ENCODE measurements at places on chromosomes 2 and 18.

- no peak for DNase-seq
Measured at GRCh38 chr2:44360749-44361329, 455 bp downstream of the PREPL start.

GRCh38 chr2:101473591-101473910, 1.4 kb downstream of the RFX8 start:
- DNase-seq: no peak

- DNase-seq: no peak
Measured at GRCh38 chr2:207561386-207562080, 31.8 kb downstream of the CREB1 start.

DNA sequence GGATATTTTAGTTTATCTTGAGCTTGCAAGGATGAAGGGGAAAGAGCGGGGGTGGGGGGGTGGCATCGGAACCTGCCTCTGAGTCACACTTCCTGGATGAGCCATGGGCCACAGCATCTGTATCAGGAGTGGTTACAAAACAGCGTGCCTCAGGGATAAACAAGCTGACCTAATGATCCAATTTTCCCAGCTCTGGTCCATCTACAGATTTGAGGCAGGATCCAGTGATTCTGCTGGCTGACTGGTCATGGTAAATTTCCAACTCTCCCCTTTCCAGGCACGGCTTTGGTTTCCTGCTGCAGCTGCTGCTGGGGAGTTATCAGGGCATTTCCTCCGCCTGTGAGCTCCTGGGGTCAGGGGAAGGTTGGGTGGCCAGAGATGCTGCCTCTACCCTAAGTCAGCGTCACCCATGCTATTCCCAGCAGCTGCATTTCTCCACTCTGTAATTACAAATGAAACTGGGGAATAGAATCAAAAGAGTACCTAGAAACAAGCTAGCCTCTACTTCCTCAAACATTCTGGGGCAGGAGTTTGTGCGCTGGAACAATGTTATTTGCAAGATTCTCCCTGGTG, 4.7 kb upstream of the HPCAL1 start:
- no peak for DNase-seq

- DNase-seq: no peak
Measured at GRCh38 chr2:146246002-146246735, 1598.7 kb upstream of the ACVR2A start.

- no peak for DNase-seq
Measured at GRCh38 chr2:66699793-66700676, 265.1 kb downstream of the MEIS1 start.

DNA sequence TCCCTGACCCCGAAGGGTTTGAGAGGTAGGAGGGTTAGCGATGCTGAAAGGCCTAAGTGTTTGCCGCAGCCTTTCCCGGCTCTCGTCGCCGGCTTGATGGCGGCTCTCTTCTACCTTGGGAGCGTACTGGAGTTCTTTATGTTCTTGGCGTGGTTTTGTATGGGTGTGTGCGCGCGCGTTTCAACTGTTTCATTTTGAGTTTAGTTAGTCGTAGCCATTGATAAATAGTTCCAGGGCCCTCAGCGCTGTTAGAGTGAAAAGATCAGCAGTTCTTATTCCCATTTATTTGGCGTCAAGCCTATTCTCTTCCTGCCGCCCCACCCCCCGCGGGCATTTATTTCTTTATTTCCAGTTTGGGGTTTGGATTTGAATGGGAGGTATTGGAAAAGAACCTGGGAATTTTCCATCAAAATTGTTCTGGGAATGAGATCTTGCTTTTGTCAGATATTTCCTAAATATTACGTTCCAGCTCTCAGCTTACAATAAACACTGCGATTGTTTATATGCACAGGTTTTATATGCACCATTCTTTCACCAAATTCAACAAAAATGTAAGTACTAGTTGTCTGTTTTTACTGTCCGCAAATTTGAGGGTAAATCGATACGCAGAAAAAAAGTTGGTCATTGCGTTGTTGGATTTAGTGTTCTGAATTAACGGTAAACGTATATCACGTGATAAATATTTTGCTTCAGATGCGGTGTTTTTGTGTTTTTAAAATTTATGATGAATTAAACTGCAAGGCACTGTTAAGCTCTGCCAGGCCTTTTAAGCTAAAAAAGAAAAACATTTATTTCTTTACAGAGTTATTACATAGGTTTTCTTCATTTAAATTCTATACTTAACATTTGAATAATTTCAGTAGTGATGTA, 954 bp downstream of the CCNT2 start:
- no peak for DNase-seq

DNA sequence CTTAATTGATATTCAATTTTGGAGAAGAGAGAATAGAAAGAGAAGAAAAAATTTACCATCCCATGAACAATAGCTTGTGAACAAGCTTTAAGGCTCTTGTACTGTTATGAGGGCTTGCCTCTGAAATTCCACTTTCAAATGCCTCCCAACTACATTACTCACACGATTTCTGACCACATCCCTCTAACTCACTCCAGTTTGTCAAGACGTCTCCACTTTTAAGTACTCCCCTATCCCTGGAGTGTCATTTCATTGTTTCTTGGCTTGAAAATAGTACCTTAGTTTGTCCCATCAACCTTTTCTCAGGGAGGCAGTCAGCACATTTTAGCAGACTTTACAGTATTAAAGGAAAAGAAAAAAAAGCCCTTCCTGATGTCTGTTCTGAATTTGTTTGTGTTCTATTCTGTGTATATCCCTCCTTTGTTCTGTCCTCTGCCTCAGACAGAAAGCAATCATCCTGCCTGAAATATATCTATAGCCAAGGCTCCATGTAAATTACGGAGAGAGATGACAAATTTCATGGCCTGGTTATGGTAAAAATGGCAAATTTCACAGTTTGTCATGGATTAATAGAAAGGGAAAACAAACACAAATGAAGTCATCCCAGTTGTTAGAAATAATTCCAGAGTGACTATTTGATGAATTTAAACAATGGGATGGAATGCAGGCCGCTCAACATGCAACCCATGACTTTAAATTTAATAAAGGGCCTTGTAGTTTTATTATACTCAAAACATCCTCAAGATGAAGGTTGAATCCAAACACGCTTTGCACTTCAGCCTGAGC, 228.8 kb downstream of the ETAA1 start:
- no peak for DNase-seq

DNA sequence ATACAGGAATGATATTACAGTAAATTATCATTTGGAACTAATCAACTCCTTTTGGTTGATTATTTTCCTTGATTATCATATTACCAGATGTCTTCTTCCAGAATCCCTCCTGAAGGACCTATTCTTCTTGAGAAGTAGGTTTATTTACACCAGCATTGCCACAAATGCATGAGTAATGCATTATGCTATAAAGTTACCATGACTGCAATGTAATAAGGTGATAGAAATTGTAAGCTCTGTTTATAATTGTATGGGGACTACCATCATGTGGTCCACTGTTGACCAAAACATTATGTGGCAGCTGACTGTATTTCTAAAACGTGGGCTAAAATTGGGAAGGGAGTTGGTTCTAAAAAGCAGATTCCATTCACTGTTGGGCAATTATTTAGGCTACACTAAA, 602.2 kb downstream of the NYAP2 start:
- no peak for DNase-seq

DNA sequence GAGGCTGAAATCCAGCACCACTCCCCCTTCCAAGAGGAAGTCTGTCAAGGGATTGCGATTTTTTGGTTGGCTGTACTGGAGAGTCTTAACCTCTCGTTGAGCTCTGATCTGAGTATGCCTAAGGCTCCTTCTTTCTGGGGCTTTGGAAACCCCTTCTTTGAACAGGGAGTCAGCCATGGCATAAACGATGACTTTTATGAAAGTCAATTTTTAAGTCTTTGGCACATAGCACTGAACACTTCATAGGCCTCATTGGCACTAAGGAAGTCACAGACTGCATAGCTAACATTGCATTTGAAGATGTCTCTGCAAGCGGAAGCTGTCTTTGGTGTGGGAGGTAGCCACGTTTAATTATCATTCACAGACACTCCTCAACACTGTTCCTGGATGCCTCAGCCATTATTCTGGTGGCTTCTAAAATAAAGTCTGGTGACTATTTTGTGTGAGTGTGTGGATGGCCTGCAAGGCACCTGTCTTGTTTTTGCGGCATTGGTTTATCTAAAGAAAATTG, 148.2 kb upstream of the NCK2 start:
- DNase-seq: no peak

DNA sequence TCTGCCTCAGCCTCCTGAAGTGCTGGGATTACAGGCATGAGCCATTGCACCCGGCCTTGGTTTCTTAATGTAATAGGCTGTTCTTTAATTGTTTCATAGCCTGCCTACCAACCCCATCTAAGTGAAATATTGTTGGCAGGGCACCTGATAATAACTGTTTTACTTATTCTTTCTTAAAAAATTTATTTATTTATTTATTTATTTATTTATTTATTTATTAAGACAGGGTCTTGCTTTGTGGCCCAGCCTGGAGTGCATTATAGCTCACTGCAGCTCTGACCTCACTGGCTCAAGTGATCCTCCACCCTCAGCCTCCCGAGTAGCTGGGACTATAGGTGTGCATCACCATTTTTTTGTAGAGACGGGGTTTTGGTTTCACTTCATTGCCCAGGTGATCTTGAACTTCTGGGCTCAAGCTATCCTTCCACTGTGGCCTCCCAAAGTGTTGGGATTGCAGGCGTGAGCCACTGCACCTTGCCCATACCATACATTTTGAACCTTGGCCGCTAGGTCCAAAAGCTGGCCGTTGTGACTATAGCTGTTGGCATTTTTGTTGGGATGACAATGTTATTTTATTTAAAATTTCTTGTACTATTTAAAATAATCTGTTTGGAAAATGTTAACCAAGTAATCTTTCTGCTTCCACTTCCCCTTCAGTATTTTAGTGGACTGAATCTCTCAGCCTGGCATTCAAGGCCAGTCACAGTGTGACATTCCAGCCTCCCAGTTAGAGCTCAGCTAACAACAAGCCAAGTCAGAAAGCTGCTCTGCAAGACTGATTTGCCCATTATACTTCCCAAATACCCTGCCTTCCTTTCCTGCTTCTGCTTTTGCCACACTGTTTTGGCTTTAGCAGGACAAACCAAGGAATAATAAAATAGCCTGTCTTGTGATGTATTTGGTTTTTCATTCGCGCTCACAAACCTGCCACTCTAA, 52.4 kb downstream of the BABAM2 start:
- DNase-seq: no peak

DNA sequence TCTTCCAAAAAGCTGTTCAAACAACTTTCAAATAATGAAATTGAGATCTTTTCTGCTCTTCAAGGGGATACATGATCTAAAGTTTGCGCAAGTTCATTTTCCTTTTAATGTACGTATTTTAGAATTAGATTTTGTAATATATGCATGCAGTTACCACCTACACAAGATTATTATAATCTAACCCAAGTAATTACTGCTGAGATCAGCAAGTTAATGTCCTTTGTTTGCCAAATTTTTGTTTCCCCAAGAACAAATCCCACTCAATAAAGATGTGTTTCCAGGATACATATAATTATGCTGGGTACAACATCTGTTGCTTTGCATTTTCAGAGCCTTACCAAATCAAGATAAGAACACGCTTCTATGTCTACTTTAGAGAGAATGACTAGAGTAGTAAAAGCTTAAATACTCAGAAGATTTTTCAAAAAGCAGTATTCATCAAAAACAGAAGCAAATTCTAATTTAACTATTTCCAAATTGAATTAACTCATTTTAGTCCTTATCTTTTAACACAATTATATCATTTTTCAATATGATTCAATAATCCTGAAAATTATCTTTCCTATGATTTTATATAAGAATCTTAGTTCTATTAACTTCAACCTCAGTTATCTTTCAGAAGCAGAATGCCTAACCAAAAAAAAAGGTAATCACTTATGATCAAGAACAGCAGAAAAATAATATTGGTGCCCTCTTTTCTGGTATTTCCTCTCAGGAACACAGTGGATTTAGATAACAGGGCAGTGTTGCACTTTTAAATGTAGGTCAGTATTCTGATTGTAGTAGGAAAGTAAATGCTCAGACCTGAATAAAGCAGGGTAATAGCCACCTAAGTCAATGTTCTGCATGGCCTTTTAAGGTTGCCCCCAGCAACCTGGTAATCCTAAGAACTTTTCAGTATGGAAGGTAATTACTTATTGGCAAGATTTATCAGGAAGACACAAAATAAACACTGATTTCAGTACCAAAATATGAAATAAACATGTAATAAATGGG, 28.0 kb downstream of the CERKL start:
- no peak for DNase-seq

GRCh38 chr2:101012706-101013181, 10.7 kb downstream of the RPL31 start:
- no peak for DNase-seq

GRCh38 chr2:215657844-215658243, 222.0 kb upstream of the FN1 start:
- DNase-seq: no peak

DNA sequence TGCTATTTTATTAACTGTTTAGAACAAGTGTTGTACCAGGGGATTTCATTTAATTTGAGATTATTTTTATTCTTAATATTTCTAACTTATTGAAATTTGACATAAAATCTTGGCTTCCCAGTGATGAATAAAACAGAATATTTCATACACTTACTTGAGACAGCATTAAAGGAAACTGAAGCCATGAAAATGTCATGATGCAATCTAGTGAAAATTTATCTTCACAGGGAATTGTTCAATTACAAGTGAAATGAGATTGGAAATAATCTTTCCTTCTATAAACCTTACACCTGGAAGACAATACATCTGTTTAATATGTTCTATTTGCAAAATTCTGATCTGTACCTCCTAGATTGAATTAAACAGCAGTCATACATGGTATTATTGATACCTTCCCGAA, 511.0 kb upstream of the CDH7 start:
- no peak for DNase-seq

GRCh38 chr2:64649626-64650025, 4.1 kb downstream of the SERTAD2 start:
- no peak for DNase-seq

GRCh38 chr2:939936-940601, 10.6 kb upstream of the SNTG2 start:
- DNase-seq: no peak

DNA sequence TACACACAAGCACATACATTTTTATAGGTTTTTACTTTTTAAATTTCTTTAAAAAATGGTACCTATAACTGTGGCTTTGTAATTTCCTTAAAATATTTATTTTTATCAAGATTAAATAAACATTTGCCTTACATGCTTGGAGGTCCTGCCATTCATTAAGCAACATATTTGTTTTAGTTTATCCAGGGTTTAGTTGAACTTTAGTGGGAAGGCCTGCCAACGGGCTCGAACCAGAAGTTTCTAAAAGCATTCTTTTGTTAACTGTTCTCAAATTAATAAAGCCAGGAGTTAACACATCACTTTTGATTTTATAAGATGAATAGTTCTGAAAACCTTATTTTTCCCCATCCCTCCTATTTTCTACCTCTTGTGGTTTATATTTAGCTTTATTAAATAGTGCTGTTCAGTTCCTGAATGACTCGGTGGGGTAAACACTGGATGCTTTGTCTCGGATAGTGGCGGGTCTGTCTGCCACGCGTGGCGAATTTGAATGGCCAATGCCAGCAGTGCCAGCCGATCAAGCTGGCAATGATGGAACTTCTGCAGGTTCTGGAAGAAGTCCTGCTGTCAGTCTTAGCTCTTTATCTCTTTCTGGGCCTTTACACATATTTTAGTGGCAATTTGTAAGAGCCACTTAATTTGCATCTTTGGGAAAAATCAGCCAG, 32.2 kb downstream of the SH3YL1 start:
- no peak for DNase-seq

- no peak for DNase-seq
Measured at GRCh38 chr2:11357428-11357972, 13.1 kb upstream of the ROCK2 start.

GRCh38 chr2:205733648-205734047, 51.3 kb downstream of the NRP2 start:
- no peak for DNase-seq

Measured in coronary artery (tissue), 2 donors.